ENCODE measurements at places on chromosomes 4 and X.

GRCh38 chr4:110055158-110055768 lies 142.6 kb downstream of the EGF start:
- DNase-seq, result peak; percentile 82

DNA sequence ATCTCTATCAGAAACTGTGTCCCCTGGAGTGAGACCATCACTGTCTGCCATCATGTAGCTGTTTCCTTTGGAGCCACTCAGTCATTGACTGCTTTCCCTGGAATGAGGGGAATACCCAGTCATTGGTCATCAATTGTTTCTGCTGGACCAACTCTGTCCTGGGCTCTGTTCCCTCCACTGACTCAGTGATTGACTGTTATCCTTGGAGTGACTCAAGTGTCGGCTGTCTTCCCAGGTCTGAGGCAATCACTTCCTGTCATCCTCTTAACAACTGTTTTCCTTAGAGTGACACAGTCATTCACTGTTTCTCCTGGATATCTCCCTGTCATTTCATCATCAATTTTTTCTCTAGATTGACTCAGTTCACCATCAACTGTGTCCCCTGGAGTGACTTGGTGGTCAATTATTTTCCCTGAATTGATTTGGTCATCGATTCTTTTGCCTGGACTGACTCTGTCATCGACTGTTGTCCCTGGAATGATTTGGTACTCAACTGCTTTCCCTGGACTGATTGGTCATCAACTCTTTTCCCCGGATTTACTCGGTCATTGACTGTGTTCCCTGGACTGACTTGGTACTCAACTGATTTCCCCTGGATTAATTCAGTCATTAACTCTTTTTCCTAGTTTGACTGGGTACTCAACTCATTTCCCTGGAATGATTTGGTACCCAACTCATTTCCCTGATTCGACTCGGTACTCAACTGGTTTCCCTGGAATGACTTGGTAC lies 327.9 kb upstream of the VCX start:
- no peak for DNase-seq

DNA sequence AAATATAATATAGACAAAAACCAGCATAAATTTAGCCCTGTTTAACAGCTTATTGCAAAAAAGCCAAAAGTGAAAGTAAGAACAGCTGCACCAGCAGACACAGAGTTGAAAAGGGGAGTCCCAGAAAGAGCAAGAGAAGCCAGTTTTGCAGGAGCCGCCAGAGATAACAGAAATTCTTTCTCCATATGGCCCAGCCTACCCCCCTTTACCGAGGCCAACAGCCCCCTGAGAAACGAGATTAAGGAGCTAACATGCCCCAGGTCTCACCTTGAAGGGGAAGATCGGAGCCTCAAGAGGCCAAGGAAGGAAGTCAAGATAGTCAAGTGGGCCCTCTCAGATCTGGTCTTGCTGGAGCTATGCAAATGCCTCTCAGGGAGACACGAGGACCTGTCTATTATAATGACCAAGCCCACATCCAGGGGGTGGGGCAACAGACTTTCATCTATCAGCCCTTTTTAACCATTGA lies 4.8 kb downstream of the ACOX3 start:
- peak; percentile 81 for DNase-seq

GRCh38 chr4:6123976-6124375 lies 76.4 kb downstream of the JAKMIP1 start:
- no peak for DNase-seq

DNA sequence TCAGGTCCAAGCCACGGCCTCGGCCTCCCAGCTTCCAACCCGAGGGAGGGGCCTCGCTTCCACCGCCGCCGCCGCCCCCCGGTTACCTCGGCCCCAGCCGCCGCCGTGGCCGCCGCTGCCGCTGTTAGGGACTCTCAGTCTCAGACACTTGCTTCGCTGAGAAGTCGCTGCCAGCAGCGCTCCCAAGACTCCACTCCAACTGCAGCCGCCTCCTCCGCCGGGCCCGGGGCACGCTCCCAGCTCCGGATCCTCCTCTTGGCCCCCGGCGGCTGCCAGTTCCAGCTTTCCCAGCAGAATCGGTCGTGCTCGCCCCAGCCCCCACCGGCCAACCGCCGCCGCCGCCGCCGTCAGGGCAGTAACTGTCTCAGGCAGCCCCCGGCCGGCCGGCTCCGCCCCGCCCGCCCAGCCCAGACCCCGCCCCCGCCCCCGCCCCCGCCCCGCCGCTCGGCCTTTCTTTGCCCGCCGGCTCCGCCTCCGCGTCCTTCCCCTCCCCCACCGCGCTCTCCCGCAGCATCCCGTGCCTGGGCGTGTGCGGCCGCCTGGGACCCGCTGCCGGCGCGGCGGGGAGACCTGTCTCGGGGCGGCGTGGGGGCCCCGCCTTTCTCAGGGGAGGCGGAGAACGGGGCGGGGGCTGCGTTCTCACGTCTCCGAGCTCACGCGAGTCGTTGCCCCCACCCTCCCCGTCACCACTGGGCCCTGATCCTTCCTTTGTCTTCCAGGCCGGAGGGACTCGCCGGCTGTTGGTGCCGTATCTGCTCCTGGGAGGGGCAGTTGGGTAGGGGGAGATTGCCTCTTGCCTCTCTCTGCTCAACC lies at the start of gene ANKRD50:
ANKRD50 (minus strand) TSS at position 361 of the 813 bp plus-strand sequence. CDS start 2,221 bp downstream, outside the sequence.
- peak; percentile 91 for DNase-seq

DNA sequence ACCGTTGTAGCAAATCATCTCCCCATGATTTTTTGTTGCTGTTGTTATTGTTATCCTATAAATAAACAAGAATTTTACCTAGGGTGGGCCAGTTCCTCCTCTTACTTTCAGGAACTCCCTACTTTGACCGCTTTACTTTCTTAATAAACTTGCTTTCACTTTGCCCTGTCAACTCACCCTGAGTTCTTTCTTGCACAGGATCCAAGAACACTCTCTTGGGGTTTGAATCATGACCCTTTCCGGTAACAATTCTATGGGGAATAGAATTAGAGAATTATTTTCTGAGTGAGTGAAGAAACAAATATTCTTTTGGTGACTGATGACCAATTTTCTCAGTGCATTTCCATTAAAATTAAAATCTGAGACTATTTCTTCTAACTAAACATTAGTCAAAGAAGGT lies 584.0 kb upstream of the TENM3 start:
- DNase-seq, result no peak

DNA sequence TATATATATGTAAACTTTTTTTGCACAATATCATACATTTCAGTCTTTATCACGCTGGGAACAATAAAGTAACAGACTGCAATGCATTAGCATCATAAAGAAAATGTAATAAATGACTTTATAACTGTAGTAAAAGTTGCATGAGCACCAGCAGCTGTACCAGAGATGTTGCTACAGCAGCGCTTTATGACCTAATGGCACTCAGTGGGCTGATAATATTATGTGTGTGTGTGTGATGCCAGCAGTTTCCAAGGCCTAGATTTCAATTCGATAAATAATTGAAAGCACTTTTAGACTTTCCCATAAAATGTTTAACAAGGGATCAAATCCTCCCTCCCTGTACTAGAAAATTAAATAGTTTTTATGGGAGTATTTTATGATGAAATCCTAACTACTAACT lies 367.6 kb upstream of the AGA start:
- DNase-seq, result no peak

- no peak for DNase-seq
Measured at GRCh38 chr4:60241866-60242265, 958.3 kb upstream of the ADGRL3 start.

DNA sequence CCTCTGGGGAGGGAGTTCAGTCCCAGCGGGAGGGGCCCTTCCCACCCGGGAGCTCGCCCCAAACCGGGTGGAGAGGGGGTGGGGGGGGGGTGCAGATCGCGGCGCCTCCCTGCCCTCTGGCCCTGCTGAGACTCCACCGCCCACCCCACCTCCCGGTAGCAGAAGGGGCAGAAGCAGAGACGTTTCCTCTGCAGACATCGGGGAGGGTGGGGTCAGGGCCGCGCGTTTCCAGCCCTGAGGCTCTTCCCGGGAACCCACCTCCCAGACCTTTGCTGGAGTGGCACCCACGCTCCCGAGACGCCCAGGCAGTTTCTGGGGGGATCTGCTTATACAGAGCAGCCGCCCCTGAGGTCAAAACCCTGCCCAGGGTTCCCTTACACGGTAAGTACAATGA lies 30.2 kb downstream of the CPLX1 start:
- no peak for DNase-seq

- no peak for DNase-seq
Measured at GRCh38 chr4:11446155-11446811, 17.6 kb upstream of the HS3ST1 start.

- no peak for DNase-seq
Measured at GRCh38 chr4:118325431-118325830, 27.4 kb downstream of the PRSS12 start.

GRCh38 chr4:15428611-15429010 lies 778 bp downstream of the C1QTNF7 start:
- no peak for DNase-seq

DNA sequence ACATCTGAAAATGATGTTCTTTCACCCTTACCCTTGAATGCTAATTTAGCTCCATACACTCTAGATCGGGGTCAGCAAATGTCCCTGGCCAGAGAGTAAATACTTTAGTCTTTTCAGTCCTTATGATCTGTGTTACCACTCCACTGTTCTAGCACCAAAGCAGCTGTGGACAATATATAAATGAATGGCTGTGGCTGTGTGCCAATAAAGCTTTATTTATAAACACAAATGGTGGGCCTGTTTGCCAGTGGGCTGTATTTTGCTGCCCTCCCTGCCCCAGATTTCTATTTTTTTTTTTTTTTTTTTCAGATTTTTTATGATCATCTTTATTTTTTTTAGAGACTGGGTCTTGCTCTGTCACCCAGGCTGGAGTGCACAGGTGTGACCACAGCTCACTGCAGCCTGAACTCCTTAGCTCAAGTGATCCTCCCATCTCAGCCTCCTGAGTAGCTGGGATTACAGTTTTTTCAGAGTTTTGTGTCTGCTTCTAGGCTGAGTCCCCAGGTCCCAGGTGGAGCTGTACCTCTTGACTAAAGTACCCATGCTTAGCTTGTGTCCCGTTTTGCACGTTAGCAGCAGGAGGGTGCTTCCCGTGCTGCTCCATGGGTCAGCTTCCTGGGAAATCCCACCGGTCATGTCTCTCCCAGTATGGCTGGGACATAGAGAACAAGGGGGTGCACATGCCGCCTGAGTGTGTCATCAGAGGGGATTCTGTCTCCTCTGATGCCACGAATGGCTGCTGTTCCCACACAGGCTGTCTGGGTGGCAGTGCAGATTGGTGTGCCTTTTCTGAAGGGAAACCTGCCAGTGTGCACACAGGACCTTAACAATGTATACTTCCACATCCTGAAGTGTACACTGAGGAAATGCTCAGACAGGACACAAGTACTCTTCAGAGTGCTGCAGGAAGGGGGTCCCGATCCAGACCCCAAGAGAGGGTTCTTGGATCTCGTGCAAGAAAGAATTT lies 16.0 kb upstream of the GRPEL1 start:
- no peak for DNase-seq

DNA sequence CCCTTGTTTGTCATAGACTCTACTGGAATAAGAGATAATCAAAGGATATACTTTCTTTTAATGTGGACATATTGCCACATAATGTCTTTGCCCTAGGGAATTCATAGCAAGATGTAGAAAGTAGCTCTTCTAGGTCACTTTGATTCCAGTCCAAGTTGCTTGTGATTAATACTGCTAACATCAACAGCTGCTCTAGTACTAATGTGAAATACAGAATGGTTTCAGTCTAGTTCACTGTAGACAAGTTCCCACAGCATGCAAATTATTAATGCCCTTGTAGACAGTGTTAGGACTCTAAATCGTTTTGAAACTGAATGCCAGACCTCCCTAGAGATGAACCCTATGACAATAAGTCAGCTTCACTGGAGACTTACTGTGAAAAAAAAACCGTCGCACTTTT lies 494.6 kb upstream of the ATOH1 start:
- no peak for DNase-seq

GRCh38 chr4:171928336-171928735 lies 115.1 kb downstream of the GALNTL6 start:
- DNase-seq, result no peak

DNA sequence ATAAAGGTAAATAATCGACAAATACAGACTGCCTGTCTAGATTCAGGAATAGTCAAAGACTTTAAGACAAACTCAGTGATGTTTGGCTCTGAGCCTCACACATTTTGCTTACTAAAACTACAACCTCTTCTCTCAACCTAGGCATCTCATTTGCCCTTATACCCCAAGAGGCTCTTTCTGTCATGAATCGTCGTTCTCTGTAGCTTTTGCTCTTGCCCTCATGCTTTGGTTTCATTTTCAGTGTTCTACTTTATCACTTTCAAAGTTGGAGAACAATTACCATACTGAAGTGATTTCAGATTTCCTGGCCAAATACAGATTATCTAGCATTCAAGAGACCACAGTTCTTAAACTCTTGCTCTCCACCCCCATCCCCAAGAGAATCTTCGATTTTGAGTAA lies 114.1 kb upstream of the RAP2C start:
- DNase-seq, result no peak

DNA sequence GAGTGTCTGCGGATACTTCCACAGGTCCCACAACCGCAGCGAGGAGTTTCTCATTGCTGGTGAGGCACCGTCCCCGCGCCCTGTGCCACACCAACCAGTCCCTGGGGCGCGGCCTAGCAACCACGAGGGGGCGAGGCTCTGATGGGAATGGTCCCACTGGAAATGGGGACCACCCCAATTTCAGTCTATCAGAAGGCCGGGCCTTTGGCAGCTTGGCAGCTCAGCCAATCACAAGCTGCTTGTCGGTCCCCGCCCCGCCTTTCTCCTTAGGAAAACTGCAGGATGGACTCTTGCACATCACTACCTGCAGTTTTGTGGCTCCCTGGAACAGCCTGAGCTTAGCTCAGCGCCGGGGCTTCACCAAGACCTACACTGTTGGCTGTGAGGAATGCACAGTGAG lies 3.0 kb downstream of the TIMP1 start:
- no peak for DNase-seq

- no peak for DNase-seq
Measured at GRCh38 chr4:145694929-145695328, 15.0 kb downstream of the C4orf51 start.

GRCh38 chrX:78327370-78328086 lies at the start of gene CYSLTR1:
CYSLTR1 (minus strand) TSS chrX:78327611; CDS start chrX:78273746, 53,865 bp downstream.
- peak; percentile 69 for DNase-seq

GRCh38 chrX:55026840-55027239 lies 3.9 kb downstream of the ALAS2 start:
- DNase-seq, result no peak

GRCh38 chr4:108831291-108831690 lies 68.4 kb upstream of the ETNPPL start:
- no peak for DNase-seq

GRCh38 chrX:149495573-149496071 lies 9.5 kb downstream of the IDS start:
- no peak for DNase-seq

DNA sequence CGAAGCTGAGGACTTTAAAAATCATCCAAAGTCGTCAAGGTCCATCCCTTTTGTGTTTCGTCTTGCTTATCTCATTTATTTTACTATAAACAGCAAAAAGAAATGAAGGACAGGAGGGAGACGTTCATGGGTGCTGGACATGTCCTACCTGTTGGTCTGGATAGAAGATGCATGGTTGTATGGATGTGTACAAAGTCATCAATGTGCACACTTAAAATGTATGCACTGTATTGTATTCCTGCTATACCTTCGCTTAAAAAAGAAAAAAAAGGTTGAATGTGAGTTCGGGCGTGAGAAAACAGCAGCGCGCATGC lies 313 bp upstream of the BLOC1S4 start:
- DNase-seq, result no peak
